ENCODE measurements at places on chromosomes 4 and X.

GRCh38 chrX:103864886-103865534, 33.0 kb upstream of the RAB9B start:
- no peak for ATAC-seq

- ATAC-seq, result no peak
Measured at GRCh38 chrX:138710866-138711341, 613 bp downstream of the FGF13 start.

GRCh38 chr4:136558940-136559494, 973.3 kb downstream of the PCDH18 start:
- ATAC-seq, result no peak

- ATAC-seq, result no peak
Measured at GRCh38 chrX:6311540-6311939, 82.9 kb upstream of the NLGN4X start.

DNA sequence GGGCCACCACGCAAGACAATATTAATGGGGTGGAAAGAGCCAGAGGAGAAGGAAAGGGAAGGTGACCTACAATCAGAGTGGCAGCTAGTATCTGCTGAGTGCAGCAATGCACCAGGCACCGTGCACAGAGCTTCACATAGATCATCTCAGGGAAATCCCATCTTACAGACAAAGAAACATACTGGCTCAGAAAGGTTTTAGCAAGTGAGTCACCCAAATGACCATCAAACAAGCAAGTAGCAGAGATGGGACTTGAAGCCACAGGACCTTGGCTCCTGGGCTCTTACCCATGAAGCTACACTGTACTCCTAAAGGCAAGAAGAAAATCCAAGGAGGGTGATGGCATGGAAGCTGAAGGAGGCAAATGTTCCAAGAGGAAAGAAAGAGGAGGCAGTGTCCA, 6.8 kb downstream of the ANXA5 start:
- no peak for ATAC-seq

DNA sequence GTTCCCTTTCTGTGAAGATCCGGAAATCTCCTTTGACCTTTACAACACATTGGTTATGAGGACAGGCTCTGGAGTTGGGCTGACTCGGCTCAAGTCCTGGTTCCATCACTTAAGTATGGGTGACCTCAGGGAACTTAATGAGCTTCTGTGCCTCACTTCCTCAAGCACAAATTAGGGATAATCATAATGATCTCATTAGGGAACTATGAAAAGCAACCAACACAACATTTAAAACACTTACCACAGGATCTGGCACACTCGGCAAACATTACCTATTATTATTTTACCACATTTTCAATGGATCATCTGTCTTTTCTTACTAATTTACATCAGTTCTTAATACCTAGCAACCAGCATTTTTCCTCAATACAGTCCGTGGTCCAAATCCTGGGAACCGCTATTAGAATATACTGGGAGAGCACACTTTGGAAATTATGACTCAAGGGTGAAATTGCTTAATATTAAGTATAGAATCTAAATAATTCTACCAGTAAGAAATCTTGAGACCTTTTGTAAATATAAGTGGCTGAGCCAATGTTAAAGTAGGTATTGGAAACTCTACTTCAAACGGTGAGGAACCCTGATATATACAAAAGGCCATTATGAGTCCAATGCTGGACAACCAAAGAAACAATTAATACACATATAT, 19.6 kb downstream of the ADGRA3 start:
- ATAC-seq, result no peak

Measured in SK-N-SH treated with all-trans-retinoic acid at 6 μM for 48 hours (cell line).